Iris pigment epithelial cell (primary cell): ENCODE measurements at places on chromosomes 1 and 21.

GRCh38 chr1:15156807-15157380 is 3.3 kb downstream of the TMEM51 start:
- no peak for DNase-seq

DNA sequence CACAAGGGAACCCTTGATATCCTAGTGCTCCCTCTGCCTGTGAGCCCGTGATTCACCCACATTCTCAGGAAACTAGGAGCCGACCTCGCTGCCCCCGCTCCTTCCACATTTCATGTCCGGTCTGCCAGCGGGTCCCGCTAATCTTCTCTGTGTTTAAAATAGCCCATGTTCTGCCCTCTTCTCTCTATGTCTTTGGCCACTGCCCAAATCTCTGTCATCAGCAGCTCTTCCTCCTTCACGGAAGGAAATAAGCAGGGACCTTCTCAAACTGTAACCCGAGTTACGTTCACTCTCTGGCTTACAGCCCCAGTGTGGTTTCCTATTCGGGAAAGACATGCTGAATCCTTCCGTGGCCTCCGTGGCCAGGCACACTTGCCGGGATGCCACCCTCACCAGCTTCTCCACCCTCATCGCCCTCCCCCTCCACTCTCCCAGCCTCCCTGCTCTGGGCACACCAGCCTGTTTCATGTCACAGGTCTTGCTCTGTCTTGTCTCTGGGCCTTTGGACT is 21.1 kb upstream of the UBXN10 start:
- no peak for DNase-seq

GRCh38 chr1:147202576-147202975 is 22.6 kb downstream of the FMO5 start:
- no peak for DNase-seq

DNA sequence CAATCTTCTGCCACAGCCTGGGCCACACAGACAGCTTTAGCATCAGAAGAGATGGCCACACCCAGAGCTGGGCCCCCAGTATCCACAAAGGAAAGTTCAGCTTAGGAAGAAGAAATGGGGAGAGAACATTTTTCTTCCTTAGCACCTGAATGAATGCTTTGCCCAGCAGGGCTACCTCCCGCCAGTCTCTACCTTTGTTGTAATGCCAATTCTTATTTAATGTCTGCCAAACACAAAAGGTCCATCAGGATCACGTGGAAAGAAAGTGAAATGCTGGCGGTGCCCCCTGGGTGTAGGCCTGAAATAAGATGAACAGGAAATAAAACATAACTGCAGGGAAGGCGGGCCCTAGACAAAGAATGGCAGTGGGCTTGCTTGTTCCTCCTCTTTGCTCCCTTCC is 125.6 kb downstream of the CACNA1E start:
- no peak for DNase-seq
